ENCODE measurements at places on chromosomes 12 and 14. TPM values are rescaled to one million over a fixed set of nuclear protein-coding genes. Genes with fewer than 3 reads are reported as not detected.

TAS2R30 gene
- 3.4 TPM for total RNA-seq

DNA sequence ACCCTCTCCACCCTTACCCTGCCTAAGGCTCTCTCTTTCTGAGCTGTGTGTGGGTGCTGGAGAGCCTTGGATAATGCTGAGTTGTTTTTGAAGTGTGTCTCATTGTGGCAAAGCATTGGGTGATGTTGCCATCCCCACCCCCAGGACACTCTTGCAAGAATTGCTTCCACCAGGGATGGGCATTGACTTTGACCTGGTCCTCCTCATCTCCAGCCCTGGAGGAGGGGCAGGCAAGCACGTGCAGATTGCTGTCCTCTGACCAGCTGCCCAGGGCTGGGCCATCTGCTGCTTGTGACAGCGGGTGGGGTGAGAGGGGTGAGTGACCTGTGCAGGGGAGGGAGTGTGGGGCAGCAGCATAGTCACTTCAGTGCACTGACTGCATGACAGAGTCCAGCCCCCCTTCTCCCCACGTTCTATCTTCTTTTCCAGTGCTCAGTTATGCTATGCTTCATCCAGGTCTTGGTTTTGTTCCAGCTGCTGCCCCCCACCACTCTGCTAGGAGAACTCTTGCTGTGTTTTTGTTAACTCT lies 26.2 kb downstream of the SUSD6 start:
- no peak for DNase-seq
- peaks cover 70% of the 10 kb centered on the region for H3K4me1 ChIP-seq
- H3K27me3 ChIP-seq = no peaks in the 10 kb centered on the region

DNA sequence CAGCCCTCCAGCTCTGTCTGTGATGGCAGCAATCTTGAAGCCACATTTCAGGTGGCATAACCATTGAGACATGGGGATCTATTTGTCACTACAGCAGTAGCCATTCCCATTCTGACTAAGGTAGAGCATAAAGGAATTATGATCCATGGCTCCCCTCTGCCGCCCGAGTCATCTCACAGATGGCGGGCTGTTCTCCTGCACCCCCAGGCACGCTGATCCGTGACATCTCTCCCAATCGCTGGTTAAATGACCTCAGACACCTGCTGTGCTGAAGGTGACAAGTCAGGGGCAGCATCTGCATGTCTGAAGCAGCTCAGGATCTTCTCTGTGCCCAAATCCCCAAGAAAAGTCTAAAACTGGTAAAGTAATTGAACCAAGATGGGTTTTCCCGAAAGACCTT lies 124.3 kb downstream of the ZFP36L1 start:
- H3K36me3 ChIP-seq = no peaks in the 10 kb centered on the region
- H3K4me1 ChIP-seq = peaks cover 39% of the 10 kb centered on the region
- H3K4me3 ChIP-seq = no peak overlapping the region
- no peak overlapping the region for H3K27ac ChIP-seq
- no peak for DNase-seq

GALNT8 gene
- 0.21 TPM for total RNA-seq

DNA sequence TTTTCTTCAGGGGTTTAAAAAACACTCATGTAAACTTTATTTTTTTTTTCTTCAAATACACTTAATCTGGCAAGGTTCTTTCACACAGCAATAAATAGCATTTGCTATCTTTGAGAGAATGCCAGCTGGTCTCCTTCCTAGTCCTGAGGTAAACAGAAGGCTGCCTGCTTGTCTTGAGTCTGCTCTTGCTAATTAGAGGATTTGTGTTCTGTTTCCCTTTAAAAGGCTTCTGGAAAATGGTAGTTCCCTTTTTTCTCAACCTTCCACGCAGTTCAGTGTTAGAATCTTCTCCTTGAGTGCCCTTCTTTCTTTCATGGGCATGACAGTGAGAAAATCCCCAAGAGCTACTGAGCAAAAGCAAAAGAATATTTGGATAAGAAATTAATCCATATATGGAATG lies 92.3 kb upstream of the DCN start:
- peak overlapping the region; percentile 31 for H3K4me3 ChIP-seq
- peaks cover 79% of the 10 kb centered on the region for H3K4me1 ChIP-seq
- no peaks in the 10 kb centered on the region for H3K36me3 ChIP-seq

GRCh38 chr12:13103391-13104033 lies at the start of gene GSG1:
TSS of gene GSG1 (minus strand) at chr12:13103667. CDS start at chr12:13103512, 155 bp downstream.
- peak within 1 kb of the TSS; percentile 96 for H3K27ac ChIP-seq
- no peak within 1 kb of the TSS for H3K4me3 ChIP-seq
- H3K27me3 ChIP-seq = no peaks in the 10 kb centered on the region
- H3K36me3 ChIP-seq = no peaks in the 10 kb centered on the region
- no peak for DNase-seq

- no peak for DNase-seq
- H3K27me3 ChIP-seq = peaks cover 38% of the 10 kb centered on the region
- no peaks in the 10 kb centered on the region for H3K36me3 ChIP-seq
- H3K4me3 ChIP-seq = no peak overlapping the region
- H3K4me1 ChIP-seq = no peaks in the 10 kb centered on the region
Measured at GRCh38 chr12:64992641-64993040, 128.5 kb downstream of the WIF1 start.

FOXA1 gene
- total RNA-seq = not detected

GLIPR1L1 gene
- total RNA-seq = not detected

DNA sequence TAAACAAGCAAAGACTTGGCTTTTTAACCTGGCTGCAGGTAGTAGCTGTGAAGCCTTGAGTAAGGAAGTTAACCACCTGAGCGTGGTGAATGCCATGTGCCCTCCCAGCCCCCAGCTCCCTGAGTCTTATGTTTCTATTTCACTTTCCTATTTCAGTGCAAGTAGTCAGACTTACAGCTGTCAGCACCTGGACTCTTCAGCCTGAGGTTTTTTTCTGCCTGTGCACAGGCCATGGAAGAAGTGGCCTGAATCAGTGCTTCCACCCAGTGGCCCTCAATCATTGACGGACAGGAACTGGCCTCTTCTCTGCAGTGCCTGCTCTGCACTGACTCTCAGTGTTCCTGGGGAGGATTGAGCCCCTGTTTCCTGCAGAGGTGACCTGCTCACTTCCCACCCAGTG lies 796.4 kb downstream of the MED13L start:
- no peak overlapping the region for H3K27ac ChIP-seq
- peaks cover 3% of the 10 kb centered on the region for H3K27me3 ChIP-seq
- no peak overlapping the region for H3K4me3 ChIP-seq

DNA sequence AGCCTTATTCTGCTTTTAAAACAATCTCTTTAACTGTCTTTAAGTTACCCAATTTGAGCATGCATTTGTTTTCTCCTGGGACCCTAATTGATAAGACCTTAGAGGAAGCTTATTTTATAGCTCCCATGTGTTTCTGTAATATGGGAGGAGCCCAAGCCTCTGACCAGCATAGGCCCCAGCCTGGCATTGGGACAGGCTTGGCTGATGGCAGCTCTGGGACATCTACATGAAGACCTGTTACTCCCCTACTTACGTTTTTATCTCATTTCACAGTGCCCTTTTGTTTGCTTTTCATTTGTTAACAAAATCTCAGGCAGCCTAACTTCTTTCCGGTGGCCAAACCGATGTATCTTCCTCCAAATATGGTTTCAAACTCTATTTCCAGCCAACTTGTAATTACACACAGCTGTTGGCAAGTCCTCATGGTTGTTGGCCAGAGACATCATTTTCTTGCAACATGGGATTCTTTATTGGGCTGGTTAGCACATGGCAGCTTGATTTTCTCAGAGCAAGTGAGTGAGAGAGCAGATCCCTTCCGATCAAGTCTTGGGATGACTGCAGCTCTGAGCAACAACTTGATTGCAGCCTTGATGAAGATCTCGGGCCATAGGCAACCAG lies 1117.5 kb downstream of the AACS start:
- no peak overlapping the region for H3K27ac ChIP-seq
- no peaks in the 10 kb centered on the region for H3K27me3 ChIP-seq
- DNase-seq = no peak
- H3K4me1 ChIP-seq = no peaks in the 10 kb centered on the region
- no peak overlapping the region for H3K4me3 ChIP-seq

DNA sequence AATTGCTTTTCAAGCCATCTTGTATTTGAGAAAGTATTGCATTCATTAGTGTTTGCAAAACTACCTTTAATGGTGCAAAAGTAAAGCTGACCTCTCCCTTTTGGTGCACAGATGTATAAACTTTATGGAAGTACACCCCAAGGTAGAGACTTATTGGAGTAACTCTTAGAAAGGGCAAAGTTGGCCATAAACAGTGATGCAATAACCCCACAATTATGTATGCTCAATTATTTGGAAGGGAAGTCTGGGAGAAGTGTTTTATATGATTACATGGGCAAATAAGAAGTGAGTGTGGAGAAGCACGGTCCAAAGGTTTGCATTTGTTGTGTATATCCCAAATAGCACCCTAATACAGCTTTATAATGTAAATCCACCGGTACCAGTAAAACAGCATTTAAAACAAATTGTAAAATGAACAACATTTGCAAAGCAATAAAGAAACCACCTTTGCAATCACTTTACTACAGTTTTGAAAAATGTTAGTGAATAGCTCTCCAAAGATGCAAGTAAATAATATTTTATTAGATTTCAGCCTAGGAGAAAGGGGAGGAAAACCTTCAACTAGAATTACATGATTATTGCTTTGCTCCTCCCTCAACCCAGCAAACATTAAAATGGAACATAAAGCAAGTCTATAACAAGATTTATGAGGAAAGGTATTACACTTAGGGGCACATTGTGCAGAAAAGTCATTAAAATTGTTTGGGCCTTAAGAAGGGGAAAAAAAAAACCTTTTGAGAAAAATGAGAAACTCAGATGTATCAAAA lies 70.5 kb downstream of the HMGA2 start:
- H3K36me3 ChIP-seq = peaks cover 10% of the 10 kb centered on the region
- peaks cover 90% of the 10 kb centered on the region for H3K4me1 ChIP-seq
- H3K27ac ChIP-seq = peak overlapping the region; percentile 94

GYS2 gene
- not detected for total RNA-seq

DDX54 gene
- total RNA-seq = 52.9 TPM

GRCh38 chr12:14416658-14417057 lies 51.2 kb downstream of the ATF7IP start:
- no peak for DNase-seq
- H3K36me3 ChIP-seq = peaks cover 14% of the 10 kb centered on the region
- H3K4me3 ChIP-seq = no peak overlapping the region
- no peaks in the 10 kb centered on the region for H3K27me3 ChIP-seq
- H3K27ac ChIP-seq = peak overlapping the region; percentile 76

DNA sequence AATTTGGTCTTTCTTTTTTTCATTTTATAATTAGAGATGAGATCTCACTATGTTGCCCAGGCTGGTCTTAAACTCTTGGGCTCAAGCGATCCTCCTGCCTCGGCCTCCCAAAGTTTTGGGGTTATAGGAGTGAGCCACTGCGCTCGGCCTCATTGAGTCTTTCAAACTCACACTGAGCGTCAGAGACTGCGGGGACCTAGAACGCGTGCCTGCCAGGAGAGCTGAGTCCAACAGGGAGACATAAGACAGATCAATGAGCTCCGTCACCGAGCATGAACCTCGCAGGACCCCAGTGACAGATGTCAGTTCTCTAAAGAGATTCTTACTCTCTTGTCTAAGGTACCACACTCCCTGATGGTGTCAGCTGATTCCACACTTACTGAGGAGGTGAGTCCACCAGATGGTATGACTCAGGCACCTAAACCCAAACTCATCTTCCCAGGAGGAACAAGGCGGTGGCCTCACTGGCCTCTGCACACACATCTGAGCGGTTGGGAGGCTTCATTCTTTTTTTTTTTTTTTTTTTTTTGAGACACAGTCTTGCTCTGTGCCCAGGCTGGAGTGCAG lies 58.9 kb downstream of the CCDC88C start:
- H3K4me3 ChIP-seq = no peak overlapping the region
- no peaks in the 10 kb centered on the region for H3K36me3 ChIP-seq
- DNase-seq = no peak

DNA sequence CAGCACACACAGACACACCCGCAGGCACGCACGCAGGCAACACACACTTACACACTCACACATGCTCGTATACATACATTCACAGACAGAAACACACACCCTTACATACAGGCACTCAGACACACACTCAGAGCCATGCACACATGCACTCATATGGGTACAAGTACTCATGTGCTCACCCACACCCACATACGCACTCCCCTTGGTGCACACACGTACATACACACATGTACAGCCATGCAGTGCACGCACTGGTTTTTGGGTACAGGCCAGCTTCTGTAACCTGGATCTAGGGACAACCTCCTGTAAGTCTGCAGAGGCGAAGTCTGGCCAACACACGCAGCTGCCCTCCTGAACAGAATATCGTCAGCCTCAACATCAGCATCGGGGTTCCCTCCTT lies 221.3 kb upstream of the RTL1 start:
- DNase-seq = peak; percentile 51
- H3K27ac ChIP-seq = no peak overlapping the region
- no peak overlapping the region for H3K4me3 ChIP-seq
- no peaks in the 10 kb centered on the region for H3K36me3 ChIP-seq
- peaks cover 13% of the 10 kb centered on the region for H3K4me1 ChIP-seq

DNA sequence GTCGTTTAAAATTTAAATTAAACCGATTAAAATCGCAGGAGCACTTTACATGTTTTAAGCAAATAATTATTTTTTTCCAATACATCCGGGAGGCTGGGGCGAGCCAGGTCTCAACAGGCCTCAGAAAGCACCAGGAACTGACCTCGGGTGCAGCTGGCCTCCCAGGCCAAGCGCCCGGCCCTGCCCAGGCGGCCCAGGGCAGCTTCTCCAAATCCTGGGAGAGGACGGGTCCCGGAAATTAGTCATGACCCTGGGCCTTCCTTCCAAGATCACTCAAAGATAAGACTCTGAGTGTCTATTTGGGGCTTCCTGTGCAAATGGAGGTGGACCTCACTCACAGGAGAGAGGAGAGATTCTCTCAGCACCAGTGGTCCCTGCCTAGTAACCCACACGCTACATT lies 177.1 kb downstream of the BCL11B start:
- no peak for DNase-seq
- peaks cover 9% of the 10 kb centered on the region for H3K27me3 ChIP-seq
- peaks cover 2% of the 10 kb centered on the region for H3K36me3 ChIP-seq
- H3K27ac ChIP-seq = no peak overlapping the region
- H3K4me3 ChIP-seq = no peak overlapping the region

GRCh38 chr14:38420048-38420447 lies 164.2 kb upstream of the CLEC14A start:
- DNase-seq = no peak
- H3K27me3 ChIP-seq = no peaks in the 10 kb centered on the region
- no peak overlapping the region for H3K27ac ChIP-seq

TPH2 gene
- not detected for total RNA-seq

- peaks cover 19% of the 10 kb centered on the region for H3K27me3 ChIP-seq
- DNase-seq = no peak
- H3K27ac ChIP-seq = no peak overlapping the region
- peaks cover 14% of the 10 kb centered on the region for H3K4me1 ChIP-seq
- H3K36me3 ChIP-seq = no peaks in the 10 kb centered on the region
- no peak overlapping the region for H3K4me3 ChIP-seq
Measured at GRCh38 chr12:58176296-58176869, 235.0 kb downstream of the ATP23 start.
